Cerebellar cortex (tissue), 1 donor: ENCODE measurements at places on chromosomes 2 and 18.

DNA sequence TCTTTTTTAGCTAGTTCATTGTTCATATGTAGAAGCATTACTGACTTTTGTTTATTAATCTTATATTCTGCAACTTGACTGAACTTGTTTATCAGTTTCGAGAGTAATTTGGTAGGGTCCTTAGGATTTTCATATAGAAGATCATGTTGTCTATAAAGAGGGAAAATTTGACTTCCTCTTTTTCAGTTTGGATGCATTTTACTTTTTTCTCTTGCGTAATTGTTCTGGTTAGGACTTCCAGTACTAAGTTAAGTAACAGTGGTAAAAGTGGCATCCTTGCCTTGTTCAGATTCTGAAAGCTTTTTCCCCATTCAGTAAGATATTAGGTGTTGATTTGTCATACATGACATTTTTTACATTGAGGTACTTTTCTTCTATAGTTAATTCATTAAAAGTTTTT lies 726.0 kb downstream of the KCNJ3 start:
- no peak for DNase-seq

- no peak for DNase-seq
Measured at GRCh38 chr2:187709065-187709464, 154.8 kb upstream of the TFPI start.

- no peak for DNase-seq
Measured at GRCh38 chr2:46257476-46257875, 39.7 kb upstream of the EPAS1 start.

GRCh38 chr18:8951491-8951890 lies 151.0 kb upstream of the NDUFV2 start:
- DNase-seq = no peak

- no peak for DNase-seq
Measured at GRCh38 chr18:46343931-46344372, 239.8 kb downstream of the HAUS1 start.

GRCh38 chr2:33213648-33214047 lies 262.8 kb upstream of the RASGRP3 start:
- DNase-seq = no peak

DNA sequence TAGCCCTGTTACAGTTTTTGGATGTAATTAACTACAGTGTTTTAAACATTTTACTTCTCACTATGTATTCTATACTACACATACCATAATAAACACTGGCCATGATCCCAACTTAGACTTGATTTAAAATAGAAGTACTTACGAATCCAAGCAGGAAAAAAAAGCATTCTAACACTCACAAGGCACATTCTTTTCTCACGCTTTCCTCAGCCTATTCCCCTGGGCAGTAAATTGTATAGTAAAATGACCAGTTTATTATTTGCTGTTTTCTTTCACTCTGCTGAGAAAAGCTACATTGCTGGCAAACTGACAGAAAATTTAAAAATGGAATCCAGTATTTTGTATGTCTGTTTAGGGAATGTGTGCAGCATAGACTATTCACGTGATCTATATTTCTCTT lies 2.8 kb upstream of the TANC1 start:
- no peak for DNase-seq

DNA sequence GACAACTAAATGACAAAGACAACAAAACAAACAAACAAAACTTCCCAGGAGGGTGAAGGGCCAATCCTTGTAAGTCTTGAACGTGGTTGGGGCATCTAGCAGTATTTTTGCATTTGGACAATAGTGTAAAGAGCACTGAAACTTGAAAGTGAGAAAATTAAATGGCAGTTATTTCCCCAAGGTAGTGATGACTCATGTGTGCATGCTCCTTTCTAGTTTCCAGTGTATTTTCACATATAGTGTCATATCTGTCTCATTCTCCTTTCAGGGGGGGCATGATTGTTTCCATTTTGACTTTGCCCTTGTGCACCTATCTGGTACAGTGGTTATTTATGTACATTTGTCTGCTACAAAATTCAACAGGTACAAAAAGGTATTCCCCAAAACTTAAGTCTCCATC lies 39.5 kb downstream of the CERS6 start:
- no peak for DNase-seq

GRCh38 chr2:16546128-16546754 lies 119.4 kb downstream of the CYRIA start:
- peak; percentile 8 for DNase-seq
